ENCODE measurements at places on chromosomes 6 and 20. TPM values are rescaled to one million over a fixed set of nuclear protein-coding genes. Genes with fewer than 3 reads are reported as not detected.

- no peaks in the 10 kb centered on the region for H3K27me3 ChIP-seq
- DNase-seq, result no peak
- H3K4me3 ChIP-seq, result no peak overlapping the region
Observed at GRCh38 chr6:143549221-143549948, 37.9 kb upstream of the FUCA2 start.

DNA sequence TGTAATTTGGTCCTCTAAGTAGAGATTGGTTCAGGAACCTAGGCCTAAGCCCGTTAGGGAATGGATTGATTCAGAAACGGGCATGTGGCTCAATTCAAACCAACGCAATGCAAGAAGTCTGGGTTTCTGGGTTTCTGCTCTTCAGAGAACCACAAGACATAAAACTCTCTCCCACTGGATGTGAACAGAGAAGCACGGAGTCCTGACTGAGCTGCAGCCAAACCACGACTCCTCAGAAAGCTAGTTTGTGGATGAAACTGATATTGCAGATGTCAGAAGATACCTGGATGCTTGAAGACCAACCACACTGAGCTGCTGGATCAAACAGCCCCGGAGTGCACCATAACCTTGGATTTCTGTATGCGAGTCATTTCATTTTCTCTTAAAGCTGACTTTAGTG, 50.0 kb downstream of the SOD2 start:
- H3K4me1 ChIP-seq, result peaks cover 42% of the 10 kb centered on the region
- no peak for DNase-seq
- peaks cover 6% of the 10 kb centered on the region for H3K36me3 ChIP-seq
- H3K27ac ChIP-seq, result no peak overlapping the region

DNA sequence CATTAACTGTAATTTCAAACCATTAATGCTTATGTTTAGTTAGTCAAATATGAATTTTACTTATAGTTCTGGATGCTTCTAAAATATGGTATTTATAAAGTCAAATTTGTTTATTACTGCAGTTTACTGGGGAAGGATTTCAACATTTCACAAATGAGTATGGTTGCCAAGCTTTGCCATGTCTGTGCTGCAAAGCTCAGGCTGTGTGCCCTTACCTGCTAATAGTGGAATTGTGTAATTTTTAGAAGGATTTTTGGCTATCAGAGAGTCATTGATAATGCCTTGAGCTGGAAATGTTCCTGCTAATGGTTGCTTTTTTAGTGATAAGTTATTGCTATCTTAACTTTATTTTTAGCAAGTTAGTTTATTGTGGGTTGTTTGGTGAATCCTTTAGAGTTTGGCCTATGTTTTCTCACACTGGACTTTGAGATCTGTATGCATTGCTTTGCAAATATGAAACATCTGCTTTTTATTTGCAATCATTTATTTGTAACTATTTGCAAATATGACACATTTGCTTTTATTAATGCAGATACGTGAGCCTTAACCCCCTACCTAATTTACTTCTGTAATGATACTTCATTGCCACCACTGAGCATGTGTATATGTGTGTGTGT, 105.8 kb downstream of the CD109 start:
- no peak overlapping the region for H3K27ac ChIP-seq
- H3K4me1 ChIP-seq, result no peaks in the 10 kb centered on the region
- no peak overlapping the region for H3K4me3 ChIP-seq

- H3K36me3 ChIP-seq, result no peaks in the 10 kb centered on the region
- no peak overlapping the region for H3K4me3 ChIP-seq
- no peak for DNase-seq
- H3K27ac ChIP-seq, result no peak overlapping the region
- no peaks in the 10 kb centered on the region for H3K4me1 ChIP-seq
Observed at GRCh38 chr6:81857812-81858211, 105.3 kb upstream of the TENT5A start.

- peaks cover 15% of the 10 kb centered on the region for H3K4me1 ChIP-seq
- H3K36me3 ChIP-seq, result no peaks in the 10 kb centered on the region
- peak overlapping the region; percentile 68 for H3K4me3 ChIP-seq
- H3K27ac ChIP-seq, result no peak overlapping the region
- H3K27me3 ChIP-seq, result peaks cover 45% of the 10 kb centered on the region
- DNase-seq, result no peak
Observed at GRCh38 chr6:151494936-151495320, 1.1 kb downstream of the CCDC170 start.

GRCh38 chr6:63440057-63440456, 120.3 kb upstream of the LGSN start:
- H3K4me1 ChIP-seq, result no peaks in the 10 kb centered on the region
- H3K36me3 ChIP-seq, result no peaks in the 10 kb centered on the region
- no peak for DNase-seq
- H3K27me3 ChIP-seq, result no peaks in the 10 kb centered on the region

GRCh38 chr6:18368277-18369105, 18.7 kb upstream of the RNF144B start:
- no peak overlapping the region for H3K4me3 ChIP-seq
- no peaks in the 10 kb centered on the region for H3K36me3 ChIP-seq
- H3K27ac ChIP-seq, result no peak overlapping the region
- peaks cover 32% of the 10 kb centered on the region for H3K27me3 ChIP-seq

The WFDC5 gene
- total RNA-seq, result not detected

DNA sequence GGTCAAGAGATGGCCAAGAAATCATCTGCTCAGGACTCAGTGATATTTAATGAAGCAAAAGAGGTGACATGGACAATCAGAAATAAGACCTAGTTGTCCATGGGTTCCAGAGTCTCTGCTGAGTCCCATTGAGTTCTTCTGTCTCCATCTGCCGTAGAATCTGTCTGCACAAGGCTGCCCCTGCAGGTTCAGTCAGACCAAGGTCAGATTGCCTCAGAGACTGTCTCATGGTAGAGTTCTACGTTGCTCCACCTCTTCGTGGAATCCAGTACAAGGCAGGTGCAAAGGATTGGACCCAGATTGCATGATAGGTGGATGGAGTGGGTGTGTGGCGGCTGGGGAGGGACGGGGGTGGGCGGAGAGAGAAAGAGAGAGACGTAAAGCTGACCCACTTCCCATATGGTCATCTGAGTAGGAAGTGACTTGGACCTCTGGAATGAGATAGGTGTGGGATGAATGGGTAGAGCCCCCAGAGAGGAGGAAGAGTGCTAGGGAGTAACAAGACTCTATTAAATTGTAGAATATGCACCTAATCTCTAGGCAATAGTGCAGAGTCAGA, 75.3 kb downstream of the SOBP start:
- peaks cover 26% of the 10 kb centered on the region for H3K27me3 ChIP-seq
- no peak overlapping the region for H3K4me3 ChIP-seq
- no peaks in the 10 kb centered on the region for H3K4me1 ChIP-seq
- H3K27ac ChIP-seq, result no peak overlapping the region
- no peak for DNase-seq

GRCh38 chr6:56802584-56802983, 152.3 kb upstream of the BEND6 start:
- H3K36me3 ChIP-seq, result no peaks in the 10 kb centered on the region
- no peaks in the 10 kb centered on the region for H3K27me3 ChIP-seq
- H3K4me1 ChIP-seq, result no peaks in the 10 kb centered on the region

DNA sequence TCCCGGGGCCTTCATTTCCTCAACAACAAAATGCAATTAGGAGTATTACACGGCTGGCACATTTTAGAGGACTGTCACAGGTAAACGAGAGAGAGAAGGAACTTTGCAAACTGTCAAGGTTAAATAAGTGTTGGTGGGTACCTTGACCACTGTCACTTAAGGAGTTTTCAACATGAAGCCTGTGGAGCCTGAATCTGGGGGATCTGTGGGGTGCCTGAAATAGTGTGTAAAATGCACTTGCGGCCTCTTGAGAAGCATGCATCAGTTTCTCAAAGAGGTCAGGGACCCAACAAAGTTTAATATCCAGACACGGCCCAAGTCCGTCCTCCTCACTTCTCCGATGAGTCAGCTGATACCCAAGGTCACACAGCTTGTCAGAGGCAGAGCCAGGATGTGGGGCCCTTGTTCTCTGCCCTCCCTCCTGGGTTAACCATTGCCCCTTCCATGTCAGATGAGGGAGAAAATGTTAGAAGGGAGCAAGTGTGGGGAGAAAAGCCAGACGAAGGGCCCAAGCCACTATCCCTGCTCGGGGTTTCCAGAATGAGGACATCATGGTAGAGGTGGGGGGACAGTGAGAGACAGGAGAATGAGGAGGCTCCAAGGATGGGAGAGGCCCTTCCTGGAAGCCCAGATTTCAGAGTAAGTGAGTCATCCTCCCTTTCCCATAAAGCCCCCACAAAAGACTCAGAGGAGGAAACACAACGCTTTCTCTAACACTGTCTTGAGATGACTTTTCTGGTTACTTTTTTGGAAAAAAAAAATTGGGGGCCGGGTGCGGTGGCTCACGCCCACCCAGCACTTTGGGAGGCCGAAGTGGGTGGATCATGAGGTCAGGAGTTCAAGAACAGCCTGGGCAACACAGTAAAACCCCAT, 42.2 kb downstream of the C6orf132 start:
- no peak for DNase-seq
- H3K36me3 ChIP-seq, result no peaks in the 10 kb centered on the region
- peak overlapping the region; percentile 96 for H3K27ac ChIP-seq

DNA sequence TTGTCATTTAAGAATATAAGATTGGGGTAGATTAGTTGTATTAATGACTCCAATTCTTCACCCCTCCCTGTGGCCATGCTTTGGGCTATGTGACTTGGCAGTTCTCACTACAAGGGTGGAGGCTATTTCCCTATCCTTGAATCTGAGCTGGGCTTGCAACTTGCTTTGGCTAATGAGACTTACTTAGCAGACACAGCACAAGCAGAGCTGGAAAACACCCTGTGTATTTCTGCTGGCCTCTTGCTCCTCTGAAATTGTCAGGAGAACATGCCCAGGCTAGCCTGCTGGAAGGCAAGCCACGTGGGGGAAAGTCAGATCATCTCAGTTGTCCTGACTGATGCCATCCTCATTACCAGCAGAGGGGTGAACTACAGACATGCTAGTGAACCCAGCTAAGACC, 126.5 kb upstream of the HDGFL1 start:
- no peaks in the 10 kb centered on the region for H3K4me1 ChIP-seq
- no peaks in the 10 kb centered on the region for H3K27me3 ChIP-seq

The ADA gene
- total RNA-seq, result 42.7 TPM

GRCh38 chr6:41694815-41695526, 40.4 kb downstream of the TFEB start:
- no peak for DNase-seq
- no peaks in the 10 kb centered on the region for H3K27me3 ChIP-seq
- H3K4me3 ChIP-seq, result no peak overlapping the region

- peaks cover 5% of the 10 kb centered on the region for H3K36me3 ChIP-seq
- peaks cover 18% of the 10 kb centered on the region for H3K27me3 ChIP-seq
- H3K27ac ChIP-seq, result no peak overlapping the region
- no peaks in the 10 kb centered on the region for H3K4me1 ChIP-seq
- no peak for DNase-seq
Observed at GRCh38 chr6:160756871-160757270, 54.8 kb downstream of the PLG start.

- DNase-seq, result no peak
- H3K27me3 ChIP-seq, result no peaks in the 10 kb centered on the region
- no peaks in the 10 kb centered on the region for H3K36me3 ChIP-seq
Observed at GRCh38 chr6:54629131-54629530, 217.4 kb upstream of the FAM83B start.

- H3K4me1 ChIP-seq, result peaks cover 18% of the 10 kb centered on the region
- H3K36me3 ChIP-seq, result no peaks in the 10 kb centered on the region
- peak overlapping the region; percentile 28 for H3K4me3 ChIP-seq
Observed at GRCh38 chr6:135438907-135439535, 58.5 kb downstream of the AHI1 start.

DNA sequence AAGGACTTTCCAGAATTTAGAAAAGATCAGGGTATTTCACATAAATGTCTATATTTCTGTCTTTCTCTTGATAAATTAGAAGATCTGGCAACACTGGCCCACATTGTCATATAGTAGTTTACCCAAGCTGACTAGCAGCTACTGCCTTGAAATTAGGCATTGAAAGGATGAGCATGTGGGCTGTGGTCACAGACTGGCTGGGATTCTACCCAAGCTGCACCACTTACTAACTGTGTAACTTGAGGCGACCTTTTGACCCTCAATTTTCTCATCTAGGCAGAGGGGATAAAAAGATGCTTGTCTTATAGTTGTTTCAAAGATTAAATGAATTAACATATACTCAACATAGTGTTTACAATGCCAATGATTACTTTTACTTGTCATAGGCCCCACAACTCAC, 152.7 kb upstream of the BMP2 start:
- H3K4me3 ChIP-seq, result no peak overlapping the region
- H3K27ac ChIP-seq, result no peak overlapping the region
- no peak for DNase-seq
- no peaks in the 10 kb centered on the region for H3K27me3 ChIP-seq

- no peaks in the 10 kb centered on the region for H3K4me1 ChIP-seq
- no peaks in the 10 kb centered on the region for H3K36me3 ChIP-seq
- H3K27ac ChIP-seq, result no peak overlapping the region
- no peak for DNase-seq
Observed at GRCh38 chr6:155782739-155783459, 327.3 kb upstream of the NOX3 start.

The TCF21 gene
- not detected for total RNA-seq

DNA sequence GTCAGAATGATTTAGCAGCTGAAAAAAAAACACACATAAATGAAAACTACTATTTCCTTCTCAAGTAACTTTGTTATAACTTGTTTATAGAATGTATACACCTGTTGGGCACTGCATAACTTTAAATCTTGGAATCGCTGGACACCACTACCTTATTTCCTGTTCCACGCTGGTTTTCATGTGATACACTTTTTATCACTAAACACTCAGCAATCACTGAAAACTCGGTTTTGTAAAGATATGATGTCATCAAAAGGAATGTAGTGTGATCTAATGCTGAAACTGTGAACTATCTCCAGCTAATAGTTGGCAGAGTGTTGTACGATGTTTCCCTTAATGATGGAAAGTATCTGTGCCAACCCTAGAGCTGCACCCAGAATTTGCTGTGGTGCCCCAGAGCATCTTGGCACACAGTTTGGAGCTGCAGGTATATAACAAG, 127.9 kb downstream of the BACH2 start:
- H3K4me1 ChIP-seq, result peaks cover 5% of the 10 kb centered on the region
- no peak overlapping the region for H3K27ac ChIP-seq
- DNase-seq, result no peak

The ULBP1 gene
- total RNA-seq, result 1.5 TPM

GRCh38 chr6:2697291-2697690, 53.4 kb downstream of the MYLK4 start:
- no peaks in the 10 kb centered on the region for H3K36me3 ChIP-seq
- H3K4me1 ChIP-seq, result no peaks in the 10 kb centered on the region
- peaks cover 9% of the 10 kb centered on the region for H3K27me3 ChIP-seq
- no peak overlapping the region for H3K4me3 ChIP-seq
- no peak for DNase-seq
- no peak overlapping the region for H3K27ac ChIP-seq

GRCh38 chr6:137224799-137225198, 5.6 kb upstream of the IFNGR1 start:
- H3K36me3 ChIP-seq, result no peaks in the 10 kb centered on the region
- H3K4me1 ChIP-seq, result peaks cover 54% of the 10 kb centered on the region
- no peaks in the 10 kb centered on the region for H3K27me3 ChIP-seq

DNA sequence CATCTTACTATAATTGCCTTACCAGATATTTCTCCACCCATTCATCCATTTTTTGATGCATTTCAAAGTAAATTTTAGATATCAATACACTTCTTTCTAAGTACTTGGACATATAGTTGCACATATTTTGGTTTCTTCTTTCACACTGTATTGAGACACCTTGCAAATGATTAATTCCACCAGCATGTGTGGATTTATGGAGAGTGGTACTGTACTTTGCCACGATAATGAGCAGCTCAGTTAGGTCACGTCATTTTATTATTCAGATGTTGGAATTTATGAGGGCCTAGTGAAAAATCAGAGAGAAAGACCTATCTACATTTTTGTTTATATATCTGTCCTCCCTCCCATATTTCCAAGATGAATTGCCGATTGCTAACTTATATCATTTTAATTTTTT, 5.3 kb downstream of the NFYA start:
- no peaks in the 10 kb centered on the region for H3K27me3 ChIP-seq
- peaks cover 22% of the 10 kb centered on the region for H3K36me3 ChIP-seq
- DNase-seq, result no peak
- H3K4me3 ChIP-seq, result no peak overlapping the region
- H3K27ac ChIP-seq, result no peak overlapping the region

Data from natural killer cell treated with Interleukin-12 subunit alpha and Interleukin-12 subunit beta and Interleukin-15 and Interleukin-18, amount 100 ng/mL, for 72 hours (primary cell).